ENCODE measurements at places on chromosomes 5 and 9.
A peak's percentile ranks its signal among the peaks of the same experiment; 100 is the strongest.

DNA sequence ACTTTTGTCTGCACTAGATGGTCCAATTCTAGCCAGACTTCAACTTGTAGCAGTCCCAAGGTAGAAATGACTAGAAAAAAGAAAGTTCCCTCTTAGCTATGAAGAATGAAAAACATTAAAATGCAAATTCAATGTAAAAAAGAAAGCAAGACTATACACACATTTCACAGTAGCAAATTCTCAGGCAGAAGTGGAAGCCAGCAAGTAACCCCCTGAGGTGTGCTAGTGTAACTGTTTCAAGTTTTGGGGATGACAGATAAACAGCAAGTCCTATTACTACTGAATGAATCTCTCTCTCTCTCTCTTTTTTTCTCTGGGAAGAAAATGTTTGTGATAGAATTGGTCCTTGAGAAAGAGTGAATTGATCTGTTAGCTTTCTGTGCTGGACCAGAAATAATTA, 185.6 kb downstream of the EFNA5 start:
- DNase-seq: no peak

GRCh38 chr5:124451721-124452383, 294.6 kb downstream of the ZNF608 start:
- DNase-seq: no peak

- DNase-seq: no peak
These were observed 33.7 kb upstream of the MACIR start for GRCh38 chr5:103224894-103225246.

GRCh38 chr5:64315778-64316177, 150.1 kb downstream of the RNF180 start:
- DNase-seq: no peak

GRCh38 chr5:33203931-33204330, 236.8 kb upstream of the TARS1 start:
- no peak for DNase-seq

DNA sequence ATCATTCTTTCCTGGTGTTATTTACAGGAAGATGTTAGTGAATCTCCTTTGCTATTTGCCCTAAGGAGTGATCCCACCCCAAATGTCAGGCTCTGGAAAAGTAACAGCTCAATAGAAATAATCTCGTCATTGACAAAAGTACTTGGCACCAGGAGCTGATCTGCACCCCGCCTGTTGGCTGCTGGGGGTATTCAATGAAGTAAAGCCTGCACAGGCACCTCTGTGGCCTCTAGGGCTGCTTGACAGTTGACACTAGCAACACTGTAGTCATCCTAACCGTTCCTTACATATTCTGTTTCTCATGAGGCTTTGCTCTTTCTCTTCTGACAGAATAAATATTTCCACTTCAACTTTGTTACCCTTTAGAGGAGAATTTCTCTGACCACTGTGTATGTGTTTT, 103.4 kb downstream of the DOCK2 start:
- no peak for DNase-seq

DNA sequence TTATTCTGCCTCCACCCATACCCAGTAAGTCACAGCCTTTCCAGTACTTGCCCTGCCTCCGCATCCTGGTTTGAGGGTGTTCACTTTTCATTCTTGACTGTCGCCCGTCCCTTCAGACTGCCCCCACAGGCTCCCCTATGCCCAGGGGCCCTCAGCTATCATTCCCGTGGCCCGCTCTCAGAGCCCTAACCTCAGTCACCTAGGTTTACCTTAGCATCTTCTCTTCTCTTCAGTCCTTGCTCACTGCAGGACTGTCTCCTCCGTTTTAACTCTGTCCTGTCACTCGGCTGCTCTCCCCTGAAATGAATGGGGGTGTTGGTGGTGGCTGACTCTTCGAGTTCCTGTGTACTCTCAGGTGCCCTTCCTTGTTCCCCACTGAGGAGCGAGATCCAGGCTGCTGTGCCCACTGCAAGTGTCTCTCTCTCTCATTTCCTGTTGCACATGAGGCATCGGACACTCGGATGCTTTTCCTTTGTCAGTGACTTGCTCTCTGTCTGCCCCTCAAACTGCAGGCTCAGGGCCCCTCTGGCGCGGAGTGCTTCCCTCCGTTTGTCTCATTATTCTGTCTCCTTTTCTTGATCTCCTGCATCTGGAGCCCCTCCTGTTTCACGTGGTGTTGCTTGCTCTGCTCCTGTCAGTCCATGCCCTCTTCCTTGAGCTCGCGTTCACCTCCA, 89.8 kb downstream of the CACNA1B start:
- no peak for DNase-seq

DNA sequence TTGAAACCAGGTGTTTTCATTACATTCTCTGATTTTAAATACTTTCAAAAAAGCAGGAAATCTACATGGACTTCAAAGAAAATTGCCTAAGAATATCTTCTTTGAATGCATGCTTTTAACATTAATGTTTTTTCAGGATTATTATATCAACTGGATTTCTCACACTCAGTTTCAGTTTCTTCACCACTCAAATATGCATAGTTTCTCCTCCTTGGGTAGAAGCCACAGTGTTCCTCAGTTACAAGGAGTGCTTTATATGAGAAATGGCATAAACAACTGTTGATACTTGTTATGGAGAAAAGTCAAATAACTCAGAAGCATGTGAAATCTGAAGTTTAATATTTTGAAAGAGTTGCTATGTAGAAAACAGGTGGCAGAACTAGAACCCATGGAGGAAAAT, 196.9 kb downstream of the DMRTA1 start:
- DNase-seq: no peak

DNA sequence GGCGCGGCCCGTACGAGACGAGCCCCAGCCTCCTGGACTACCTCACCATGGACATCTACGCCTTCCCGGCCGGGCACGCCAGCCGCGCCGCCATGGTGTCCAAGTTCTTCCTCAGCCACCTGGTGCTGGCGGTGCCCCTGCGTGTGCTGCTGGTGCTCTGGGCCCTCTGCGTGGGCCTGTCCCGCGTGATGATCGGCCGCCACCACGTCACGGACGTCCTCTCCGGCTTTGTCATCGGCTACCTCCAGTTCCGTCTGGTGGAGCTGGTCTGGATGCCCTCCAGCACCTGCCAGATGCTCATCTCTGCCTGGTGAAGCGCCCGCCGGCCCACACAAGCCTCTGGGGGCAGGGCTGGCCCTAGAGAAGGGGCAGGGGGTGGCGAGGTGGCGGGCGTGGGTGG, 18.5 kb downstream of the PLPP7 start:
- DNase-seq: no peak

DNA sequence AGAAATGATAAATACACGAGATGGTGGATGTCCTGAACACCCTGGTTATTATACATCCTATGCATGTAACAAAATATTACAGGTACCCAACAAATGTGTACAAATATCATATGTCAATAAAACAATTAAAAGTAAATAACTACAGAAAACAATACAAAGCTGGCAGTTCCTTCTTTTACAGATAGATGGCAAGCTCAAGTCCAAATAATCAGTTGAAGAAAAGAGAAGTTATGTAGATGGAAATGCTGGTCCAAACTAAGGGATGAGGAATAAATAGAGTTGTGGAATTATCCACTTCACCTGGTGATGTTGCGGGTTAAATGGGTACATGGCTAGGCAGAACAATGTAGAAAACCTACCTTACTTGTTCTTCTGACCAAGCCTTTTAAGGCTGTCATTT, 79.4 kb downstream of the PALM2AKAP2 start:
- DNase-seq: no peak

DNA sequence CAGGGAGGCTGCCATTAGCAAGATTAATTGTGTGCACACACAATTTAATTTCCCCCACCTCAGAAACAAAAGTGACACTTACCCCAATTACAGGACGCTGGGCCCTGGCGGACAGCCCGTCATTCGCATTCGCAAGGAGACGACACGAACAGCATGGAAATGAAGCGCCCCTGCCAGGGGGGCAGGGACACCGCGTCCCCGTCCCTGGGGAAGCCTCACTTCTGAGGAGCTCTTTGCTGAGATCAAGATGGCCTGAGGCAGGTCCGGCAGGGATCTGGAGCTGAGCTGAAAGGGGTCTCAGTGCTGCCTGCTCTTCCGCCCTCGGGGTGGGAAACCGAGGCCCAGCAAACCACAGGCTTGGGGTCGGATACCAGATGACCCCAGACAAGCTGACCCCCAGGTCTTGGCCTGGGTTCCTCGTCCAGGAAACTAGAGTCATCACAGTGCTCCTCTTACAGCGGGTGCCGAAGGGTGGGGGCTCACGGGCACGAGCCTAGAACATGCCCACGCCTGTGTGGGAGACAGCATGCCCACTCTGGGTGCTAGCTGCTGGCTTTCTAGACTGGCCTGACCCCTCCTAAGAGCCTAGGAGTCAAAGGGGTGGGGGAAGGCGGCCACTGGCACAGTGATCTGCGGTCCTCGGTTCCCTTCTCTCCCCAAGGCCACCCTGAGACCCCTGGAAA, 103.2 kb downstream of the VAV2 start:
- no peak for DNase-seq

- no peak for DNase-seq
These were observed 859 bp downstream of the CSNK1G3 start for GRCh38 chr5:123512611-123513461.

DNA sequence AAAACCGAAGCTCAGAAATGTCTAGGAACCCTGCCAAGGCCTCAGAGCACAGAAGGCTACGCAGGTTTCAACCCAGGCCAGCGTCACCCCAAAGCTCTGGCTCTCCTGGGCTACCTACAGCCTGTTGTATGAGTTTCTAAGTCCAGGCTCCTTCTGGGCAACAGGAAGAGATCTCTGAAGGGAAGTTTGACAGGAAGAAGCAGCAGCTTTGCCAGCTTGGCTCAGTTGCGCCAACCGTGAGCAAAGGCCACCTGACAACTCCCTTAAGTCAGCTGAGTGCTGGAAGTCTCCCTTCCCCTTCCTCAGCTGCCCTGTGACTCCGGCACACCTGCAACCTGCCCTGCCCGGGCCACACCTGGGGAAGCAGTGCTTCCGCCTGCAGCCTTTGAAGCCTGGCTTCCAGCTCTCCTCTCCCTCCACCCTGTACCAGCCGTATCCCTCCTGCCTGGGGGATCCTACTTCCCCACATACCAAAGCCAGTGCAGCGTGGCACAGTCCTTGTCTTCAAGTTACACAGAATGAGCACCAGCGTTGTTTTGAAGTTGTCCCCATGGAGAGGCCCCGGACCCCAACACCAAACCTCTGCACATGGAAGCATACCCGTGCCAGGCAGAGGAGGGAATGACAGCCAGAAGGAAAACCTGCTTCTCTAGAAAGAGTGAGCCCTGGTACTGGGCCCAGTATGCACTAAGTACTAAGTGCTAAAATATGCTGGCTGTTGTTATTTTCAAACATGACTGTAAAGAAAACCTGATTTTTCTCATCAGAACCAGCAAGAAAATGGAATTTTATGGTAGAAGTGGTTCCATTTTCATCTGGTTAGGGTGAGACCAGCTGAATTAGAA, 36.5 kb downstream of the SHB start:
- no peak for DNase-seq

- DNase-seq: no peak
These were observed 7.9 kb upstream of the SYNPO start for GRCh38 chr5:150632305-150633160.

- no peak for DNase-seq
These were observed 7.6 kb downstream of the RGS3 start for GRCh38 chr9:113471143-113471542.

DNA sequence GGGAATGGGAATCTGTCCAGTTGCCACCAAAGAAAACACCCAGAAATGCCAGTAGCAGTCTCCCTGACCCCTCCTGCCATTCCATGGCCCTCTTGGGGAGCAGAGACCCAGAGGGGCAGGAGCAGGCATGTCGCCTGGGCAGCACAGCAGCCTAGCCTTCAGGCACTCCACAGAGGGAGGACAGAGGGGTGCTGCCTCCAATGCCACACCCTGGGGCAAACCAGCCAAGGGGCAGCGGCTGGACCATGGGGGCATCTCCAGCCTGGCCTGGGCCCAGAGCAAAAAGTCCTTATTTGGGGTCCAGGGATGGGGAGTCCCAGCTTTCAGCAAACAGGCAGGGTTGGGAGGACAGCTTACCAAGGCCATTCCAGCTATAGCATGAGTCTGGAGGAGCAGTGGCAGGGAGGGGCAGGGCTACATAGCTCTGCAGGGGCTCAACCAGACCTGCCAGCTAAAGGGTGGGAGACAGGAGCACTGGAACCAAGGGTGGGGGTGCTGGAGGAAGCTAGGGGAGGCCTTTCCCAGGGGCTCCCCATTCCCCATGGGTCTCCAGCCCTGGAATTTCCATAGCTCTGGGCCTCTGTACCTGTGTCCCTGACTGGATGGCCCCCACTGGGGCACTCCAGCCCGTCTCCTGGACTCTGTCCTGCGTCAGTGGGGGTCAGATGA, 6.7 kb downstream of the BRD3 start:
- no peak for DNase-seq

GRCh38 chr9:94973451-94973941, 247.0 kb downstream of the AOPEP start:
- DNase-seq: peak; percentile 39

- no peak for DNase-seq
These were observed at the start of gene PCDHB3 for GRCh38 chr5:141100243-141100805. Gene PCDHB3 (plus strand): TSS chr5:141100473. CDS start chr5:141100650, 177 bp downstream.

GRCh38 chr5:79508354-79508753, 5.6 kb downstream of the HOMER1 start:
- DNase-seq: no peak

DNA sequence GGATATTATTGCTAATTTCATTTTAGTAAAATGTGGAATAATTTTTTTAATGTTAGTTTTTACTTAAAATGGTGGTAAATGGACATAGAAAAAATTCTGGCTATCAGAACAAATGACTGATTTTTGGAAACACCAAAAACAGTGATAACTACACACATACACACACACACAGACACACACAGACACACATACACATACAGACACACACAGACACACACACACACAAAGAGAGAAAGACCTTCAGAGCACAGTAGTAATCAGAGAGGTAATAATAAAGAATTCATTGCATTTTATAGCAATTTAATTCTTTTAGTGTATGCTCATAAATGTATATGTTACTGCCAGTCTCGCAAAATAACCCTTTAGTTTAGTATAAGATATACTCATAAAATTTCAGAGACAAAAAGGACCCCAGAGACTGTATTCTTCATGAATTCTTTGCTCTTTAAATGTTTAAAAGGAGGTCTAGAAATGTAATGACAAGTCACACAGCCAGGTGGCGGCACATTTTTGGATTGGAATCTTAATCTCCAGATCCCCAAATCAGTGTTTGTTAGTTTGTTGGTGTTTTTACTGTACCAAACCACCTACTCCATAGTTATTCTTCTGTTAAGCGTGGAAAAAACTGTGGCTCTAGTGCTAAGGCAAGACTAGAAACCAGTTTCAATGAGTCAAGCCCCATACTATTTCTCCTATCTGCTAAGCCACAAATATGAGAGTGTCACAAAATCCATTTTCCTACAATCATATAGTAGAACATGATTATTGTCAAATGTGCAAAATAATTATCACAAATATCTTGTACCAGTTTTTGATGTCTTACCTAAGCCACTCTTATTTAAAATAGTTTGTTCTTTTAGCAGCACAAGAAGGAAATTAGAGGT, 109.9 kb downstream of the EDIL3 start:
- no peak for DNase-seq

All from fibroblast of skin of left quadriceps (primary cell).